ENCODE measurements at places on chromosomes 6 and 20. TPM values are rescaled to one million over a fixed set of nuclear protein-coding genes. Genes with fewer than 3 reads are reported as not detected.

DNA sequence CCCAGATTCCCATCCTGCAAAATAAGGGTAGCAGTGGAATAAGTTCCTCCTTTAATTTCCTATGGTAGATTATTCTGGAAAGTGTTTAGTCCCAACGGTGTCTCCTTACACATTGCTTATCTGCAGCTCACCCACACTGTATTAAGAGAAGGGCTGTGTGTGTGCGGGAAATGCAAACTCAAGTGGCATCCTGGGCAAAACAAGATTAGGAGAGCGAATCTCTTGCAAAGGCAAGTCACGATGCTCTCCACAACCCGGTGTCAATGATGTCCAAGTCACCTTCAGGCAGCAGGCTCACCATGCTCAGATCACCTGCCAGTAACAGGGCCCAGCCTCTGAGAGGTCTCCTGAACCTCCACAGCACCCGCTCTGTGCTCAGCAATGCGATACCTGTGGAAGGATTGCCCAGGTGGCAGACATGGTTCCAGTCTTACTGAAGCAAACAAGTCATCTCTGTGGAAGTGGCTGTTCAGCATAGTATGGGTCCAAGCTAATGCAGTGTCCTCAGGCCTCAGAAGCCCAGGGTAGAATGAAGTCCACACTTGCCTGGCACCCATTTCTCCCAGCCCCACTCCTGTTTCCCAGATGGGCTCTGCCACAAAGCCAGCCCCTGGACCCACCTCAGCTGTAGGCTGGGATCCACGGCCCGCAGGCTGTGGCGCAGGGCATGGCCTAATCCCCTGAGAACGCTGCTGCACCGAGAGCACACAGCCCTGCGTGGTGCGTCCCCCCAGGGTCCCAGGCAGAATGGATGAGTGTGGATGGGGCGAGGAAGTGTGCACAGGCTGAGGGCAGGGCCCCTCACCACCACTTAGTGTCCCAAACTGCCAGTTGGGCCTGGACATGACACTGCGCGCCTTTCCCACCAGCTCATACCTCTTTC lies 101.2 kb downstream of the PXDC1 start:
- H3K4me1 ChIP-seq, result no peaks in the 10 kb centered on the region
- no peaks in the 10 kb centered on the region for H3K27me3 ChIP-seq
- H3K27ac ChIP-seq, result no peak overlapping the region
- no peak for DNase-seq

DNA sequence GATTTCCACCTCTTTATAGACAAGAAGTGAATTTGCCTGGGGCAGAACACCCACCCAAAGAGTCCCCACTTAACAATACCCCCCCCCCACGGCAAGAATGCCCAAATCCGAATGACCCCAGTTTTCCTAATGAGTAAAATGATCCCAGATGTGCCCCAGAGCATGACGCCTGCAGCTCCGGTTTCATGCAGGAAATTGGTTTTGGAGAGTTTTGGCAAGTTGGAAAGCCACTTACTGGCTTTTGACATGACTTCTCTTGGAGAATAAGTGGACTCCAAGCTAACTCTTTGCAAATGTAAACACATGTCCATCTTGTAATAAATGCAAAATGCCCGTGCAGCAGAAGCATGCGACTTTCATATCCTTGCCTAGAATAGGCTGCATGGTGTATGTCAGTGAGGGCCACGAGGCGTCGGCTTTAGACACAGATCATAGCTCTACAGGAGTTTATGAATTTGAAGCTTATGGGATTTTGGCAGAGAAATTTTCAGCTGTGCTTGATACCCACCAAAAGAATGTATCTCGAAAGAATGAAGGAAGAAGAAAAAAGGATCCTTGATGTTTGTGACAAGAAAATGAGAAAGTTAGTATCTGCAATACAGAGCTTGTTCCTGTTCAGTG lies 24.2 kb downstream of the EDN3 start:
- no peak overlapping the region for H3K4me3 ChIP-seq
- DNase-seq, result no peak
- H3K36me3 ChIP-seq, result no peaks in the 10 kb centered on the region
- no peak overlapping the region for H3K27ac ChIP-seq
- H3K4me1 ChIP-seq, result no peaks in the 10 kb centered on the region

GRCh38 chr6:74356391-74356790 lies 660.4 kb downstream of the CD109 start:
- no peaks in the 10 kb centered on the region for H3K4me1 ChIP-seq
- no peaks in the 10 kb centered on the region for H3K27me3 ChIP-seq
- H3K4me3 ChIP-seq, result no peak overlapping the region

CEP85L gene
- 75.0 TPM for total RNA-seq

GPR63 gene
- 0.08 TPM for total RNA-seq

Measured in natural killer cell (primary cell).